Hepatic stellate cell (primary cell): ENCODE measurements at places on chromosomes 1 and 21.

DNA sequence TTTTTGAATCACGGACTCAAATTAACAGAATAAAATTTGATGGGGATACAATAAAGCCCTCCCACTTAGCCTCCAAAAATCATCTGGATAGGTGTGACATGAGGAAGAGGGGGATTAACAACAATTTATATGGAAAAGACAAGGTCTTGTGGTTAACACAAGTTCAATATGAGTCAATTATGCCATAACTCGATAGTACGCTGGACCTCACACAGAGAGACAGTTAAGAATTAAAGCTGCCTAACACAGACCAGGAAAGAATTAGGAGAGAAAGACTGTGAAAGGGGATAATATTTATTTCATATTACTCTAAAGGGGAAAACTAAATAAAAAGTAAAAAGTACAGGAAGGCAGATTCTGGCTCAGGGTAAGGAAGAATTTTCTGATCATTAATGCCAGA is 243.7 kb upstream of the LYPLAL1 start:
- DNase-seq: no peak

- DNase-seq: no peak
Observed at GRCh38 chr1:111045033-111045722, 81.5 kb upstream of the LRIF1 start.

DNA sequence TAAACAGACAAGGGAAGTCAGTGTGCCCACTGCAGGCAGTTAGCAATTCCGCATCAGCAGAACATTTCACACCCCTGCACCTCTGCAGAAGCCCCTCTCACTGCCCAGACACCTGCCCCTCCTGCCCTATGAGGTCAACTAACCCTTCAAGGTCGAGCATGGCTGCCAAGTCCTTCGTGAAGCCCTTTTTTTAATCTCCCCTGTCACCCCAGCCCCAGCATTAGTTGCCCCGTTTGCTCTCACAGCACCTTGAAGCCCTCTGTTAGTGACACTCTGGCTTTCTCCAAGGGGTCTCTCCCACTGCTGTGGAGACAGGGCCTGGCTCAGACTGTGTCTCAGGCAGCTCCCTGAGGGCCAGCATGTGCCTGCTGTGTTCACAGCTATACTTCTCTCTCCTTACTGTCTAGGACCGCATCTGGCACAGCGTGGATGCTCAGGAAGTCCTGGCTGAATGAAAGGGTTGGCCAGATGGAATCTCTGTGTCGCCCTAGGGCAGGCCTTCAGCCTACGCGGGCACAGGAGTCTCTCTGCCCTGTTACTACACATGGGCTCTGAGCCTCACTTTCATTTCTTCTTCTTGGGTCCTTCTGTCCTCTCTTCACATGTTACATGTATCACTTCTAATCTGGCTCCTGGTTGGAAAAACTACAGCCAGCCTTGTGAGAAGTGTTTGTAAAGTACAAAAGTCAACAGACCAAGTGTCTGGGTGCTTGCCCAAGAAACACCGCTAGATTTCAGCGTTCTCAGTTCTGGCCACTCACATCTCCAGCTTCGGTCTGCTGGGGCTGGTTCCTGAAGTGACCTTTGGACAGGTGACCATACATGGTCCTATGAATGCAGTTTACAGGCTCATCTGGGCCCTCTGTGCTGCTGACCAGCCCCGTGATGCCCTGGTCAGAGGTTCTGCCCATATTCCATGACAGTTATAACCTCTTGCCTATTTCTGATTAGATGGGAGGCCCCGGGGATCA is 19.7 kb downstream of the SLC2A1 start:
- no peak for DNase-seq

DNA sequence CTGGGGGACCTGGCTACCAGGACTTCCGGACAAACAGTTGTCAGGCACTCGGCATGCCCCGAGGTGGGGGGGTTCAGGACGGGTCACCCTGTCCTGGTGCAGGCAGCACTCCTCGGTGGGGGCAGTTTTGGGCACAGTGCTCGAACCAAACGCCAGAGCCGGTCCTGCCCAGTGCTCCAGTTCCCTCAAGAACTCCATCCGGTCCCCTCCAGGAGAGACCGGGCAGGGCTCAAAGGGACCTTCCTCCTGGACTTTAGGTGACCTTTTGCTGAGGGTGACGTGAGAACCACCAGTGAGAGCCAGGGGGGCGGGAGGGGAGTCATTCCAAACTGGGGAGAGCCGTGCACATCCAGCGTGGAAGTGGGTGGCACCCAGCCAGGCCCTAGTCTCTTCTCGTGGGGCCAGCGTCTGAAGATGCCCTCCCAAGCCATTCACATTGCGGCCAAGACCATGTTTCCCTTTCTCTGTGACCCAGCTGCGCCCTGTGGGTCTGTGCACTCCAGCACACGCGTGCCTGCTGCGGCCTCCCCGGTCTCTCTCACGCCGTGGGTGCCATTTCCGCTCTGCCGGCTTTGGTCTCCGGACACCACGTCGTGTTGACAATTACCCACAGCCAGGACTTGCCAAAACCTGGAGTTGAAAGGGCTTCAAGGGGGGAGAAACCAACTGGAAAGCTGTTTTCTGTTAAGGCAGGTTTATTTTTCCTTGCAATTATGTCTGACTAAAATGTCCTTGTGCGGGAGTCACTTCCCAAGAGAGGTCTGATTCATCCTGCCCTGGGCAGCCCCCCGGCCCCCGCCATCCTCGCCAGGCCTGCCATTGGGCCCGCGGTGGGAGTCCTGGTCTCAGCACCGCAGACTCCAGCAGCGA is 178.8 kb upstream of the ARHGEF16 start:
- peak; percentile 46 for DNase-seq

- peak; percentile 54 for DNase-seq
Observed at GRCh38 chr21:35575280-35575915, 484.9 kb downstream of the SETD4 start.

- peak; percentile 55 for DNase-seq
Observed at GRCh38 chr1:38872401-38873026, 634 bp downstream of the MYCBP start.

- DNase-seq: peak; percentile 3
Observed at GRCh38 chr1:21814981-21815582, 3.0 kb downstream of the LDLRAD2 start.

DNA sequence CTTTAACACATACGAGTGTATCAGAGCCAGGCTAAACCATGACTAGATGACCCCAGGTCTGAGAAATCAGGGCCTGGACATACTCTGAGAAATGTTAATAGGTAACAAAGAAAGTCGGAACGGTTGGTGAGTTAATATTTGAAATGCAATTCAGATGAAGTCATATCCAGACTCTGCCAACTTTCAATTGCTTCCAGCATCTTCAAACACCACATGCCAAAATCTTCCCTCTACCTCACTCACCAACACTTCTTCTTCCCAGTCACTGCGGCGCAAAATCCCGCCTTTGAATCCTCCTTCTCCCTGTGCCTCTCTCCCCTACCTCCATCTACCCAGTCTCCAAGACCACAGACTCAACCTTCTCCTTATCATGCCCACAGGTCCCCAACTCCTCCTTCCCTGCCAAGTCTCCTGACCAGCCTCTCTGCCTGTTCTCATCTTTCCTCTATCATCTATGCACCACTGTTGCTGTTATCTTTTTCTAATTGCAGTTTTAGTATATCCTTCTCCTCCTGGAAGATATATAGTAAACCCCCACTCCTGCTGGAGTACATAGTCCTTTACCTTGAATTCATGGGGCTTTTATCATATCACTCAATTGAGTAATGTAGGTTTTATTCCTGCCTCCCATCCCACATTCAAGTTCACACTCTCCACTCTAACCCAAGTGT is 41.3 kb downstream of the ZBTB18 start:
- no peak for DNase-seq

DNA sequence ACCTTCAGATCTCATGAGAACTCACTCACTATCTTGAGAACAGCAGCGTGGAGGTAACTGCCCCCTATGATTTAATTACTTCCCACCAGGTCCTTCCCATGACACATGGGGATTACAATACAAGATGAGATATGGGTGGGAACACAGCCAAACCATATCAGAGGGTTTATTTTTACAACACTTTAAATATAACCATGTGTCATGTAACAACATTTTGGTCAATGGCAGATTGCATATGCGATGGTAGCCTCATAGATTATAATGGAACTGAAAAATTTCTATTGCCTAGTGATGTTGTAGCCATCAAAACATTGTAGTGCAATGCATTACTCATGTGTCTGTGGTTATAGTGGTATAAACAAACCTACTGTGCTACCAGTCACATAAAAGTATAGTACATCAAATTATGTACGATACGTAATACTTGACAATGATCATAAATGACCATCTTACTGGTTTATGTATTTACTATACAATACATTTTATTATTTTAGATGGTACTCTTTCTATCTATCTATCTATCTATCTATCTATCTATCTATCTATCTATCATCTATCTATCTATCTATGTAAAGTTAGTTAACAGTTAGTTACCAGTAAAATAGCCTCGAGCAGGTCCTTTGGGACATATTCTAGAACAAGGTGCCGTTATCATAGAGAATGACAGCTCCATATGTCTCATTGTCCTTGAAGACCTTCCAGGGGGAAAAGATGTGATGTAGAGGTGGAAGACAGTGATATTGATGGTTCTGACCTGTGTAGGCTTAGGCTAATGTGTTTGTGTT is 12.6 kb upstream of the S100B start:
- no peak for DNase-seq

GRCh38 chr21:45788637-45789506 is 145.3 kb downstream of the PCBP3 start:
- no peak for DNase-seq

DNA sequence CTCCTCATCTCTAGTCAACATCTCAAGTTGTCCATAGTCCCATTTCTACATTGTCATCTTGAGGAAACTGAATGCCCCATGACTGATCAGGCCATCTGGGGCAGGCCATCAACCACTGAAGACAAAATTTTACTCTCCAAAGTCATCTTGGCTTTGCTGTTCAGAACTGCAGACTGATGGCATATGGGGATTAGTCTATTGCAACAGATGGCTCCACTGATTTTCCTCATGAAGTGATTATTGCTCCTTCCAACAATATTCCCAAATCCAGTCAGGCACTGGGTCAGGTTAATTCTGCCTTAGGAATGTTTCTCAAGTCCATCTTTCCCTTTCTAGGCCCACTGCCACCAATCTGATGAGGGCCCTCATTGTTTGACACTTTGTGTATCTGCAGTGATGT is 101.7 kb downstream of the ESRRG start:
- DNase-seq: no peak

GRCh38 chr1:168634951-168635532 is 58.6 kb downstream of the XCL1 start:
- no peak for DNase-seq

DNA sequence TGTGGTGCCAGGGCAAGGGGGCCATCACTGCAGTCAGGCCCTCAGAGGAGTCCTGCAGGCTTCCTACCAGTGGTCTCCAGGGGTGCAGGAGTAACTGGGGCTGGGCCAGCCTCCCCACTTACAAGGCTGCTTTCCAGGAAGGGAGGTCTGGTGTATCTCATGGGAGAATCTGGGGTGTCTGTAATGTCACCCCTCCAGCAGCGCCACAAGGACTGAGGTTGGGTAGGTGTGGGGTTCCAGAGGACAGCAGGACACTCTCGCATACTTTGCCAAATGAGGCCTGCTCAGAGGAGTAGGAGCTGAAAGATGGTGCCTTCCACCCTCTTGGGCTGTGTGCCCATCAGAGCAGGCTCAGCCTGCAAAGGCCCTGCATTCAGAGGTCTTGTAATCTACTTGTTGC is 46.9 kb downstream of the TNNT2 start:
- no peak for DNase-seq

DNA sequence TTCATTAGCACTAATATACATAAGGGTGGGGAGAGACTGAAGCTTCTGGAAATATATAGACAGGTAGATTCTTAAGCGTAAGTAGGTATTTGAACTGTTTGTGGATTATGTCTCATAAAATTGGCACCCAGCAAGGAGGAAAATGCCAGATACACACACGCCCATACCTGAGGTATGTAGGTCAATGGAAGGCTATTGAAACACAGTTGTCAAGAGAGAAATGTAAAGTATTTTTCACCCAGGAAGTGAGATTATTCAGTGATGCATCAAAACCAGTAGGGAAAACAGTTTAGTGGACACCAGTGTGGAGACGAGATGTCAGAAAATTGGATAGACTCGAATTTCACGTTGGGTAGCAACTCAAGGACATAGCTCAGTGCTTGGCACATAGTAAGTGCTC is 4.7 kb upstream of the RSPH1 start:
- DNase-seq: no peak

- peak; percentile 14 for DNase-seq
Observed at GRCh38 chr1:55823541-55824250, 608.5 kb upstream of the USP24 start.

GRCh38 chr1:180249725-180250498 is 19.8 kb downstream of the LHX4 start:
- peak; percentile 41 for DNase-seq

DNA sequence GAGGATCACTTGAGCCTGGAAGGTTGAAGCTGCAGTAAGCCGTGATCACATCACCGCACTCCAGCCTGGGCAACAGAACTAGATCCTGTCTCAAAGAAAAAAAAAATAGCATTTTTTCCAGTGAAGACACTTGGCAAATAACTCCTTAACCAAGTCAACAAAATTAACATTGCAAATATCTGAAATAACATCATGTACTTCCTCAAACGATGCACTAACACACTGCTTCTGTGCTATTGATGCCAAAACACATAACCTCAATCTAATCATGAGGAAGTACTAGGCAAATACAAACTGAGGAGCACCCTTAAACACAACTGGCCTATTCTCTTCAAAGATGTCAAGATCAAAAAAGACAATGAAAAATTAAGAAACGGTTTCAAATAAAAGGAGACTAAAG is 32.3 kb downstream of the PABPC4 start:
- no peak for DNase-seq

- no peak for DNase-seq
Observed at GRCh38 chr1:62420214-62420613, 16.6 kb upstream of the USP1 start.

DNA sequence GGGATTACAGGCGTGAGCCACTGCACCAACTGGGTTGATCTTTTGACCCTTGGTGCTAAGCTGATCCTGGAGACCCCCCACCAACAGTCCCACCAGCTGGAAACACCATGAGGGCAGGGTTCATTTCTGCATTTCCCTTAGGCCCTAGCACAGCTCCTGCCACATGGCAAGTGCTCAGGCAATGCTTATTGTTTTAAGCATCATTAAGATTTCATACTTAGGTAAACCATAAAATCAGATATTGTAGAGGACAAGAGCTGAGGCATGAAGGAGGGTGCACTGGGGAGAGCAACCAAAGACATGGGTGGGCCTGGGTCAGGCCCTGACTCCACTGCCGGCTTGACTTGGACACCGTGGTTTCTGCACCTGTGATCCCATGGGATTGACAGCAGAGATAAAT is 17.7 kb downstream of the CHIT1 start:
- no peak for DNase-seq

- DNase-seq: peak; percentile 56
Observed at GRCh38 chr1:25253911-25254310, 6.7 kb upstream of the RSRP1 start.

- no peak for DNase-seq
Observed at GRCh38 chr1:230861970-230862595, 6.2 kb downstream of the C1orf198 start.

GRCh38 chr21:31660259-31660565 is 719 bp downstream of the SOD1 start:
- peak; percentile 65 for DNase-seq

DNA sequence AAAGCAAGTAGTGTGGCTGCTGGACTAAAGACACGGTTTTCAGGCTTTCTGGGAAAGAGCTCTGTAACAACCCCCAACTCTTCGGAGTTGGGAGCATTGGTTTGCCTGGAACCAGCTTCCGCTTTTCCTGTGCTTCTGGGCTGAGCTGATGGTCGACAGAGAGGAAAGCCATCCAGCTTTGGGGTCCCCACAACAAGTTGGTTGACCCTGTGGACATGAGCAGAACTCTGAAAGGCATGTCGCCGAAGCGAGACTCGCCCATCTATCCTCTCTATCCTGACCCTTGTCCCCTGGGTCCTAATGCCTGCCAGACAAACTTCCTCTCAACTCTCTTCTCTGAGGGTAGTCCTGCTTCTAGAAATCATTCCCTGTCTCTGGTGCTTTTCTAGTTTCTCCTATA is 31.9 kb upstream of the FCGR2A start:
- no peak for DNase-seq
